ENCODE measurements at places on chromosomes 3 and 15.

DNA sequence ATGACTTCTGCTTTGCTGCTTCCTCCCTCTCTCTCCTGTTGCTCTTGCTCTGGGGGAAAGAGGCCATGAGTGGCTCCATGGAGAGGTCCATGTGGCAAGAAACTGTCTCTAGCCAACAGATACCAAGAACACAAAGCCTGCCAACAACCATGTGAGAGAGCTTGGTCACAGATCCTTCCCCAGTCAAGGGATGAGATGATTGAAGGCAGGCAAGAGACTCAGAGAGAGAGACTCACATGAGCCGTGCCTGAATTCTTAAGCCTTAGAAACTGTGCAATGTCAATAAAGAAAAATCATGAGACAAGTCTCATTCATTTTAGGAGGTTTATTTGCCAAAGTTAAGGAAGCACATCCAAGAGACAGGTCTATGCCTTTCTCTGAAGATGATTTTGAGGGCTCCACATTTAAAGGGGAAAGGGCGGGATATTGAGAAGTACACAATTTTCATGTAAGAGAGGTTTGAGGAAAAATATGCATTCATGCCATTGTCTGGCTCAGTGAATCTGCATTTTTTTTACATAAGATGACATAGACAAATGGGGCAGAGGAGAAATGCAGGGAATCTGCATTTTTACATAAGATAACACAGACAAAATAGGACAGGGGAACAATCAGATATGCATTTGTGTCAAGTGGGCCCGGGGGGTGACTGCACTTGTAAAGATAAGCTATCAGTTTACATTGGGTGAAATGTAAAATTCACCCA lies 59.5 kb upstream of the SUCLG2 start:
- DNase-seq = no peak

- no peak for DNase-seq
These were observed 170.5 kb upstream of the POU1F1 start for GRCh38 chr3:87446849-87447387.

DNA sequence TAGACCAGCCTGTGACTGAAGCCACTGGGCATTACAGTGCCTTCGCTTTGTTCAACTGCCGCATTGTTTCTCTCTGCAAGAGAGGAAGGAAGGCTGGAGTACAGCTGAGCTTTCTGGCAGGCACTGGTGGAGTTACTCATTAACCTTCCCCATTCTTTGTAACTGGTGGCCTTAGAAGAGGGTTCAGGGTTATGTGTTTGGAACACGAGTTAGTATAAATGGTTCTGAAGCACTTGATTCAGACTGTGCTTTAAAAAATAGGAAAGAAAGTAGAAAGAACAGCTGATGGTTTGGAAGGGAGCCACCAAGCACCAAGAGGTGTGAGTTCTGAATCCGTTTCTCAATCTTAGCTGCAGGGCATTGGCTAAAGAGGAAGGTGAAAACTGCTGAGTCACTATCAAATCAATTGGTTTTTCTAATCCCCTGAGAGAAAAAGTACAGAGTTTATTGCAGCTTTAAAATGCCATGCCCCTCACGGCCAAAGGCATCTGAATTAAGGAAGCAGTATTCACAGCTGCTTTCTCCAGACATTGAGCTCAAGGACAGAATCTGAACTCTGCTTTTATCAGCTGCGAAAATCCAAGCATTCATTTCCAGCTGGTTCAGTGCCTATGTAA lies 3.6 kb downstream of the HGD start:
- DNase-seq = no peak

- DNase-seq = no peak
These were observed 168.8 kb downstream of the ADAMTS9 start for GRCh38 chr3:64518950-64519349.

DNA sequence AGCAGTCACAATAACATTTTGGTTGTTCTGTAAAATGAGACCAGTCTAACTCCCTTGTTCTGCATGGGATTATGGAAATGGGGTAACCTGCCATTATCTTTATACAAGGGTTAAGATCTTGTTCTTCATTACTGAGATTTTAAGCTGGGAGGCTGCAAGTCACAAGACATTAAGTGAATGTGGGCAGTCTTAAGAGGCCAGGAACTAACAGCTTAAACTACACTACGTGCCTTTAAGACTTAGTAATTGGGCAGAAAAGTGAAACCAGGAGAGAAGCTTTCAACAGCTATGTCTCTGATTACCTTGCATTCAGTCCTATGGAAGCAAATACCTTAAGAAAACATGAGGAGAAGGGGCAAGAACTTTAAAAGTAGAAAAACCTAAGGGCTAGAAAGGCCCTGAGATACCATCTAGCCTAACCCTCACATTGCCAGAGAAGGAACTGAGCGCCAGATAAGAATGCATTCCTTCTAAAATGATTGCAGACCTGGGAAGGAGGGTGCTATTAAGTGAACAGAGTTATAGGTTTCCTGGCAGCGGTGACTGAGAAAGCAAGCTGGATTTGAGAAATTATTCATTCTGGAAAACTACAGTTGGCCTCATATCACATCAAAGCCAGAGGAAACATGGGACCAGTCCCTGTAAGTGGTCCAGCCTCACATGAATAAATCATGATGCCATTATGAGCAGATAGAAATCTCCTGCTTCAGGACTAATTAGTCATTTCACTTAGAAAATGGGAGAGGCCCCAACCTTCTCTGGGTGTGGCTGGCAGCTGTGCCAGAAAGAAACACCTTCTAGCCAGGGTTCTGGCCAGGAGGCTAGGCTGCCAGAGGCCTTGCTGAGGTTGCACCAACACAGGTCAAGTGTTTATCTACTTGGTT lies 32.9 kb downstream of the DAPK2 start:
- no peak for DNase-seq

GRCh38 chr3:98705212-98705611 lies 57.9 kb upstream of the ST3GAL6 start:
- no peak for DNase-seq

- DNase-seq = no peak
These were observed 4.1 kb downstream of the CORO2B start for GRCh38 chr15:68582864-68583263.

DNA sequence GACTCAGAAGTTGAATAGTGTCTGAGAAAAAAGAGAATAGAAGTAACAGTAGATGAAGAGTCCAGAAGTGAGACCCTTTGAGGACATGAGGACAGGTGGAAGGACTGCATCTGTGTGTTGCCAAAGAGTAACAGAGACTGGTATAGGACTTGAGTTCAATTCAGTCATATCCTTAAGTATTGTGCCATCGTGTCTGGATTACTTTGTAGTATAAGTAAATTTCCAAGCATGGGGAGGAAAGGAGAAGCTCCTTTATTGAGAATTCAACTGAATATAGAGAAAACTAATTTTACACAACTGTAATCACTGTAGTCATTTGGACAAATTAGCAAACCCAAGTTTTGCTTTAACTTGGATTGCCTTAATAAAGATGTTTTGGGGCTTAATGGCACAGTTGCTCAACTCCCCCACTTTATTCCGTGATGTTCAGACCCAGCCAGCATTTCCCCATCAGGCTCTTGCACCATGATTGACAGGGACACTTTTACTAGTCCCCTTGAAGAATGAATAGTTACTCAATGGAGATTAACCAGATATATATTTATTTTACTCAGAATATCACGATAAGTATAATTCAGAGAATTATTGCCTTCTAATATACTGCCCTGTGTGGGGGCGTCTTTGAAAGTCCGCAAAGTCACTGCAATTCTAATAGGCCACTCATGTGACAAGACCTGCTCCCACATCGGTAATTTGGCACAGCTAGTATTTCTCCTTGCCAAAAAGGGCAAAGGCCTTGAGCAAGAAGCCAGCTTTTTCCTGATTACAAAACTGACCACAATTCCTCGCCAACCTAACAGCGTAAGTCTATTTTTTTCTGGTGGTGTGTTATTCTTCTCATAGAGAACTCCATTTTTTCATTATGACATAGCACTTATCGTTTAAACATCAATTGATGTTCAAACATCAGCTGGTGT lies 61.3 kb downstream of the PPARG start:
- no peak for DNase-seq

DNA sequence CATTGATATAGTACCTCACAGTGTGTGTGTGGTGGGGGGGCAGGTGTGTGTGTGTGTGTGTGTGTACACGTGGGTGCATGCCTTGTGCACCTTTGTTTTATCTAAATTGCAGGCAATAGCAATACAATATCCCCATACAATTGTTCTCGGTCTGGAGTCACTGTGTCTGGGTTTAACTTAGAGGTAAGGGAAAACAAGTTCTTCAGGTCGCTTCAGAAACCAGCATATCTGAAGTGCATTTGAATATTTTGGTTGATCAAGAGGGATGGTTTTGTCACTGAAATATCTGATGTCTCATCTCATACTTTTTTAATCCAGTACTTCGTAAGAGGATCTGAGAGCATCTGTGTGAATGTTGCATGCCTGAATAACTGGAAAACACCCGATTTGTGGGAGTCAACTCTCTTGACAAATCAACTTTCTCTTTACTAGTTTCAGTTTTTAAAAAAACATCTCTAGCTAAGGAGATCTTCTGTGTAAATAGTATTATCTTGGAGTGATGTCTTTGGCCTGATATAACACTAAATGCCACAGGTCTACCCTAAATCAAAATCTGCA lies 206.8 kb upstream of the NR2F2 start:
- DNase-seq = no peak

DNA sequence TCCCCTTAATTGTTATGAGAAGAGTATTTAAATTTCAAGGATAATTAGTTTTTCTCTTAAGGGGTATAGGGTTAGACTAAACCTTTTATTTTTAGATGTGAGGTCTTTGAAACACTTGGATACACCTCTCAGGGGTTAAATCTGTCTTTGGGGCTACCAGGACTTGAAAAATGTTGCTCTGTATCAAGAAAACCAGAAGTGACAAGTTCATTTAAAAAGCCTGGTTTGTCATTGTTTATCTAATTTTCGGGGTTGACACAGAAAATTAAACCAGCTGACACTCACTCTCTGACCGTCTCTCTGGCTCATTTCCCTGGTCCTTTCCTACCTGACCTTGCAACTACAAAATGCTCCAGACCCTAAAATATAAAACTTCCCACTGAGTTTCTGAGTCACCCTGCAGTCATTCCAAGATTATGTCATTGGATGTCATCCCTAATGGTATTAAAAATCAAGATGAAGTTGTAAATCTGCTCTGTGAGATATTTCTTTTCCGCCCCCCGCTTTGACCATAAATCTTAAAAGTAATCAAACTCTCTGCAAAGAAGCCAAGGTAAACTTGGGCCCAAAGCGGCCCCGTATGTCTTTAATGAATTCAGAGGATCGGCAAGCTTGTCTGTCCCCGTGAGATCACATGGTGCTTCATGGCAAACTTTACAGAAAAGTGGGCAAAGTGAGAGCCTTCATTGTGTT lies 32.9 kb upstream of the SKOR1 start:
- no peak for DNase-seq

GRCh38 chr3:111314181-111314873 lies 227.7 kb upstream of the CD96 start:
- no peak for DNase-seq

GRCh38 chr15:38872732-38873131 lies 308.1 kb upstream of the RASGRP1 start:
- DNase-seq = no peak

- DNase-seq = peak; percentile 22
These were observed at the start of gene GAP43 for GRCh38 chr3:115623044-115623868. Gene GAP43, plus strand, starts transcription at chr3:115623510. Its CDS starts 180 bp downstream, at chr3:115623690.

DNA sequence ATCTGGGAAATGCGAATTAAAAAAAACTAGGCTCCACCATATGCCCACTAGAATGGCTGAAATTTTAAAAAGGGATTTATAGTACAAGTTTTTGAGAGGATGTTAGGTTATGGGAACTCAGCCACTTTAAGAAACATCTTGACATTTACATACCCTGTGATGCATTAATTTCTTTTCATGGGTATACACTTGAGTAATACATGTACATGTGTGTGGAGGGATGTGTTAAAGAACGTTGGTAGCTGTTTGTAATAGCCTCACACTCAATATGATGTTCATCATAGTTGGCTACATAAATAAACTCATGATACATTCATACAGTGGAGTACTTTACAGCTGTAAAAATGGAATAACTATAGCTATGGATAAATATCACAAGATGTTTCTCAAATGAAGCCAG lies 40.9 kb downstream of the MEF2A start:
- DNase-seq = no peak

- no peak for DNase-seq
These were observed 12.9 kb upstream of the CPNE9 start for GRCh38 chr3:9690451-9691450.

DNA sequence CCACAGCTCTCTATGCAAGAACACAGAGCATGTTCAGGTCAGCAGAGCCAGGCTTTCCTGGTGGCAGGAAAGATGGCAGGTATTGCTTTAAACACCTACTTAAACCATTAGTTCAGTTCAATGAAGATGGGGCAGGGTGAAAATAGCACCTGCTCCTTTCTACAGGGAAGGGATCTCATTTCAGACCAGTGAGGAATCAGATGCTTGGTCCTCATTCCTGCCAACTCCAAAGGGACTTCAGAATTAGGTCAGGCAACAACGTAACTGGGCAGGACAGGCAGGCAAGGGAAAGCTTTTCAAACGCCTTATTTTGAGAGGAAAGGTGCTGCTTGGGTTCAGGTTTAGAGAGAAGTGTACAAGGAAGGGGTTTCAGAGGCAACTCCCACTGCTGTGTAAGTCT lies 12.6 kb upstream of the RPS17 start:
- DNase-seq = no peak

- DNase-seq = no peak
These were observed 32.5 kb downstream of the NR2F2 start for GRCh38 chr15:96362755-96363651.

- DNase-seq = no peak
These were observed 443.4 kb upstream of the CDIN1 start for GRCh38 chr15:36136049-36136448.

GRCh38 chr3:95399585-95399984 lies 1336.7 kb downstream of the NSUN3 start:
- no peak for DNase-seq

All from GOT3 (cell line).